Activated CD4-positive, alpha-beta T cell treated with anti-CD3 and anti-CD28 coated beads for 36 hours (primary cell): ENCODE measurements at places on chromosomes 11 and 22.

- peak; percentile 18 for DNase-seq
These were observed 1.0 kb downstream of the CHRM4 start for GRCh38 chr11:46390331-46391171.

DNA sequence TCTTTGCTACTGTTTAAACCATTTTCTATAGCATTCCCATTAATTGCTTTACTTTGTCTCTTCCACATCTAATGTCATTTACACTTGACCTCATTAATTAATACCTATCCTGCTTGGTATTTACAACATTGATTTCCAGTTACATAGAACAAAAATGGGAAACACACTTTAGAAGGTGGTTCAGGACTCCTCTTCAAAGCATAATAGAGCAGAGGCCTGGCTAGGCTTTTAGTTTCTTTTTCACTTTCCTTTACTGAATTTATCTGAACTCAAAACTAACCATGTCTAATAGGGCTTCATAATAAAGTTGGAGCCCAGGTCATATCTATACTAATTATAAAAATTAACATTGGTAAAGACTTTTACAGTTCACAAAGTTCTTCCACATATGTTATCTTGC, 648.0 kb upstream of the KIRREL3 start:
- DNase-seq, result no peak

- no peak for DNase-seq
These were observed 38.0 kb upstream of the ETS1 start for GRCh38 chr11:128625326-128625725.

GRCh38 chr11:7275133-7275532, 23.4 kb downstream of the SYT9 start:
- no peak for DNase-seq
